CD8-positive, alpha-beta memory T cell (primary cell): ENCODE measurements at places on chromosomes 13 and 19. TPM values are rescaled to one million over a fixed set of nuclear protein-coding genes. Genes with fewer than 3 reads are reported as not detected.

The FGF14 gene
- not detected for total RNA-seq

The ONECUT3 gene
- total RNA-seq: not detected

The CDADC1 gene
- total RNA-seq: 10.8 TPM

The ZNF554 gene
- 2.1 TPM for total RNA-seq

The ZNF577 gene
- 4.8 TPM for total RNA-seq

The ZNF497 gene
- total RNA-seq: 1.7 TPM

The ZSCAN18 gene
- 24.0 TPM for total RNA-seq

The ZNF677 gene
- total RNA-seq: 7.1 TPM

The WTIP gene
- total RNA-seq: 0.83 TPM

The FARP1 gene
- total RNA-seq: 0.26 TPM

The ZSCAN22 gene
- total RNA-seq: 5.7 TPM

The PROZ gene
- total RNA-seq: not detected

The ZNF480 gene
- total RNA-seq: 5.6 TPM

The PRMT1 gene
- total RNA-seq: 537 TPM

The SOX21 gene
- total RNA-seq: not detected

The SAE1 gene
- 172 TPM for total RNA-seq

The CGB3 gene
- total RNA-seq: not detected

The KLK7 gene
- not detected for total RNA-seq

DNA sequence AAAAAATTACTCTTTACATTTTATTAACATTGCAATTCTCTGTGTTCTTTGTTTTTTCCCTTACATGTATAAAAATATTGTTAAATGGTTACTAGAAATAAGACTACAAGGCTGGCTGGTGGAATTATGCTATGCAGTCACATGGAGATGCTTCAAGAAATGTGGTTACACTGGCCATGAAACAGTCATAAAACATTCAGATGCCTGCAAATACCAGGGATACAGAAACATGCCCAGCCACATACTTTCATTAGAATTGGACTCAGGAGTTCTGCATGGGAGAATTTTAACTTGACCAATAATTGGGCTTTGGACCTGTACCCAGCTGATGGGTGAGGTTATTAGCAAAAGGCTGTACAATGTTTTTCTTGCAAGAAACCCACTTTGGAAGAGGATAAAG lies 1407.7 kb upstream of the SLC10A2 start:
- no peaks in the 10 kb centered on the region for H3K27me3 ChIP-seq
- H3K4me1 ChIP-seq: no peaks in the 10 kb centered on the region
- DNase-seq: no peak
- no peaks in the 10 kb centered on the region for H3K36me3 ChIP-seq

DNA sequence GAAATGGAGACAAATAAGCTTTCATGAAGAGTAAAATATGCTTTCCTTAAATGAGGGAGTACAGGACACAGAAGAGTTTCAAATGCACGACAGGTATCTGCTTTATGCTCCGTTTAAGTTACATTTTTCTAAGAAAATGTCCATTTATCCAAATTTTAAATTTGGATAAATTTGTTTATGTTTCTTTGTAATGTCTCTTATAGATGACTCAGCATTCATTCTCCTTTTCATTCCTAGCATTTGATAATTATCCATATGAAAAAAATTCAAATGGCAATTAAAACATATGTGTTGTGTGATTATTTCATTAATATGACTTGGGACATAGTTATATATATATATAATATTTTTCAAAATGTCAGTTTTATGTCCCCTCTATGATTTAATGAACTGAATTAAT lies 1449.3 kb downstream of the SLITRK1 start:
- no peak overlapping the region for H3K27ac ChIP-seq
- H3K4me3 ChIP-seq: no peak overlapping the region
- no peaks in the 10 kb centered on the region for H3K27me3 ChIP-seq
- H3K4me1 ChIP-seq: no peaks in the 10 kb centered on the region
- H3K36me3 ChIP-seq: no peaks in the 10 kb centered on the region
- DNase-seq: no peak

DNA sequence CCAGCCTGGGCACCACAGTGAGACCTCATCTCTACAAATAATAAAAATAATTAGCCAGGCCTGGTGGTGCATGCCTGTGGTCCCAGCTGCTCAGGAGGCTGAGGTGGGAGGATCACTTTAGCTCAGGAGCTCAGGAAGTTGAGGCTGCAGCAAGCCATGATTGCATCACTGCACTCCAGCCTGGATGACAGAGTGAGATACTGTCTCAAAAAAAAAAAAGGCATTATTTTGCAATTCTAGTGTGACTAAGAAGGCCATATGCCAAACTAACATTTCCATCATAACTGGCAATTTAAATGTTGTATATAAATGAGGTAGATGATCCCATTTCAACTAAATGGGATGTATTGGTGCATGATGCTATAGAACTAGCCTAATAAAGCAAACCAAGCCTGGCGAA lies 632.8 kb upstream of the KLF12 start:
- no peaks in the 10 kb centered on the region for H3K27me3 ChIP-seq
- no peak overlapping the region for H3K4me3 ChIP-seq
- no peaks in the 10 kb centered on the region for H3K4me1 ChIP-seq
- H3K36me3 ChIP-seq: no peaks in the 10 kb centered on the region

- H3K27me3 ChIP-seq: no peaks in the 10 kb centered on the region
- H3K27ac ChIP-seq: no peak overlapping the region
- H3K36me3 ChIP-seq: no peaks in the 10 kb centered on the region
- DNase-seq: no peak
These were observed 275.8 kb upstream of the SOX1 start for GRCh38 chr13:111791131-111791530.

DNA sequence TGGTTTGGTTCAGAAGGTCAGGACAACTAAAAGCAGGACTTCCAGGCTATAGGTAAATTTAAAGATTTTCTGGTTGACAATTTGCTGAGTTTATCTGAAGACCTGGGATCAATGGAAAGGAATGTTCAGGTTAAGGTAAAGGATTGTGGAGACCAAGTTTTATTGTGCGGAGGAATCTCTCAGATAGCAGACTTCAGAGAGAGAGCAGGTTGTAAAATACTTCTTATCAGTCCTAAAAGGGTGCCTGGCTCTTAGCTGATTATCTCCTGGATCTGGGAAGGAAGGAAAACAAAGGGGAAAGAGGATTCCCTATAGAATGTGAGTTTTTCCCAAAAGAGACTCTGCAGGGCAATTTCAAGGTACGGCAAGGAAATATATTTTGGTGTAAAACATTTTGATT lies 851.5 kb downstream of the DACH1 start:
- no peaks in the 10 kb centered on the region for H3K27me3 ChIP-seq
- H3K27ac ChIP-seq: no peak overlapping the region
- H3K36me3 ChIP-seq: no peaks in the 10 kb centered on the region
- no peaks in the 10 kb centered on the region for H3K4me1 ChIP-seq

GRCh38 chr13:109794095-109794494 lies 7.7 kb upstream of the IRS2 start:
- no peaks in the 10 kb centered on the region for H3K27me3 ChIP-seq
- H3K27ac ChIP-seq: no peak overlapping the region
- DNase-seq: no peak

DNA sequence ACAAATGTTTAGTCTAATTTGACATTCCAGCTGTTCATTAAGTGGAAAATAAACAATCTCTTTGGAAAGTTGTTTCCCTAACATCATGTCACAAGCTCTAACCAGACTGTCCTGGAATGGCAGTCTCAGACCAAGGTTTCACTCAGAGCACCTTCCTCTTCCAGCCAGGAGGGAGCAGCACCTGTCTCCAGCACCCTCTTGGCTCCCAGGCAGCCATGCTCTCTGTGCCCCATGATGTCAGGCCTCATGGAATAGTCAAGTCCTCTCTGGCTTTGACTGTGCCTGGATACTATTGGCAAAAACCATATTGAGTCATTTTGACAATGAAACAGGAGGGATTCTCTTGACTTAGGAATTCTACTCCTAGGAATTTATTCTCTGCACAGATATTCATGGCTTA lies 171.4 kb downstream of the OXGR1 start:
- H3K27me3 ChIP-seq: no peaks in the 10 kb centered on the region
- H3K4me1 ChIP-seq: no peaks in the 10 kb centered on the region
- H3K36me3 ChIP-seq: no peaks in the 10 kb centered on the region
- DNase-seq: no peak
- no peak overlapping the region for H3K27ac ChIP-seq

GRCh38 chr13:52597676-52598075 lies 44.6 kb upstream of the HNRNPA1L2 start:
- no peak overlapping the region for H3K4me3 ChIP-seq
- H3K4me1 ChIP-seq: no peaks in the 10 kb centered on the region
- peaks cover 18% of the 10 kb centered on the region for H3K27me3 ChIP-seq
- no peaks in the 10 kb centered on the region for H3K36me3 ChIP-seq

DNA sequence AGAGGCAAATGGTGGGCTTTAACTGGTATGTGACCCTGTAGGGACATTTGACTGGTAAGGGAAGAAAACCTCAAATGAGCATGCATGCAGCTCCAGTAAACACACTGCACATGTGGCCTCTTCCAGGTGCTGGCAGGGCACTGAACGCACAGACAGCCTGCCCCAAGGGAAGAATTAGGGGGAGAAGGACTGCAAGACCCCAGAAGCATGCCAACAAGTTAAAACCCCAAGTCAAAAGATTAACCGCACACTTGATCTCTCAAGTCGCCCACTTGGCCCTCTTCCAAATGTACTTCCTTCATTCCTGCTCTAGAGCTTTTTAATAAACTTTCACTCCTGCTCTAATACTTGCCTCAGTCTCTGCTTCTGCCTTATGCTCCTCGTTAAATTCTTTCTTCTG lies 46.9 kb upstream of the SLITRK1 start:
- H3K27me3 ChIP-seq: no peaks in the 10 kb centered on the region
- no peak overlapping the region for H3K4me3 ChIP-seq
- H3K4me1 ChIP-seq: no peaks in the 10 kb centered on the region
- H3K27ac ChIP-seq: no peak overlapping the region

DNA sequence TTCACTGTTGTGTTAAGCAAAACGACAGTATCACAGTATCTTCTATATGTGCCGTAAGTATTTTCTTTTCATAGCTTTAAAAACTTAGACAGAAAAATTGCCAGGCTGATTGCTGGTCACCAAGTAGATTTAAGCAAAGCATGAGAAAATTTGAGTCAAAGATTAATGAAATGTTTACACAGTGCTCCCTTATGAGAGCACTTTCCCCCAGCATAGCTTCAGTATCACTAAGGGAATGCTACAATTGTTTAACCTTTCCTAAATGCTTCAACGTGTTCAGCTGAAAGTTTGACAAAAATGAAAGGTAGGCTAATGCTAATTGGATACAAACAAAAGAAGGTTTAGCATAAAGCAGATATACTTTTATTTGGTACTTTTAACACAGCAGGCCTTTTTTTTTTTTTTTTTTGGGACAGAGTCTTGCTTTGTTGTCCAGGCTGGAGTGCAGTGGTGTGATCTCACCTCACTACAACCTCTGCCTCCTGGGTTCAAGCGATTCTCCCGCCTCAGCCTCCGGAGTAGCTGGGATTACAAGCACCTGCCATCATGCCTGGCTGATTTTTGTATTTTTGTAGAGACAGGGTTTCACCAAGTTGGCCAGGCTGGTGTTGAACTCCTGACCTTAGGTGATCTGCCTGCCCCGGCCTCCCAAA lies 23.4 kb downstream of the PCCA start:
- DNase-seq: no peak
- H3K27ac ChIP-seq: no peak overlapping the region
- no peaks in the 10 kb centered on the region for H3K36me3 ChIP-seq
- H3K4me1 ChIP-seq: no peaks in the 10 kb centered on the region

DNA sequence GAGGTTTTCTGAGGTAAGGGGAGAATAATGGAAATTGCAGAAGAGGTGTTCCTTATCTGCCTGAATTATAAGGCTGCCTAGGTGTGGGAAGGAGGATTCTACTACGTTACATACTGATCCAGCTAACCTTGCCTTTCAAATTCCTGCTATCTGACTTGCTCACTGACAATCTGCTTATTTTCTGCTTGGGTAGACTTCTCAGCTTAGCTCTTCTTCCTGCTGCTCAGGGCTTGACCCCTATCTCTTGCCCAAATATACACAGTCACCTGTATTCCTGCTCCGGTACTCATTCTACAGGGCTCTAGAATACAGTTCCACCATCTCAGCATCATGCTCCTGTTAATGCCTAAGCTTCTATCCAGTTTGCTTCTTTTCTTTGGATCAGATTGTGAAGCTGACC lies 1607.6 kb downstream of the OLFM4 start:
- no peak overlapping the region for H3K27ac ChIP-seq
- H3K4me1 ChIP-seq: no peaks in the 10 kb centered on the region
- no peak overlapping the region for H3K4me3 ChIP-seq
- H3K36me3 ChIP-seq: no peaks in the 10 kb centered on the region
- no peaks in the 10 kb centered on the region for H3K27me3 ChIP-seq
- no peak for DNase-seq

- no peak overlapping the region for H3K4me3 ChIP-seq
- H3K36me3 ChIP-seq: no peaks in the 10 kb centered on the region
- no peaks in the 10 kb centered on the region for H3K4me1 ChIP-seq
- peak; percentile 47 for DNase-seq
These were observed 57.4 kb downstream of the ZNF44 start for GRCh38 chr19:12237143-12237839.

DNA sequence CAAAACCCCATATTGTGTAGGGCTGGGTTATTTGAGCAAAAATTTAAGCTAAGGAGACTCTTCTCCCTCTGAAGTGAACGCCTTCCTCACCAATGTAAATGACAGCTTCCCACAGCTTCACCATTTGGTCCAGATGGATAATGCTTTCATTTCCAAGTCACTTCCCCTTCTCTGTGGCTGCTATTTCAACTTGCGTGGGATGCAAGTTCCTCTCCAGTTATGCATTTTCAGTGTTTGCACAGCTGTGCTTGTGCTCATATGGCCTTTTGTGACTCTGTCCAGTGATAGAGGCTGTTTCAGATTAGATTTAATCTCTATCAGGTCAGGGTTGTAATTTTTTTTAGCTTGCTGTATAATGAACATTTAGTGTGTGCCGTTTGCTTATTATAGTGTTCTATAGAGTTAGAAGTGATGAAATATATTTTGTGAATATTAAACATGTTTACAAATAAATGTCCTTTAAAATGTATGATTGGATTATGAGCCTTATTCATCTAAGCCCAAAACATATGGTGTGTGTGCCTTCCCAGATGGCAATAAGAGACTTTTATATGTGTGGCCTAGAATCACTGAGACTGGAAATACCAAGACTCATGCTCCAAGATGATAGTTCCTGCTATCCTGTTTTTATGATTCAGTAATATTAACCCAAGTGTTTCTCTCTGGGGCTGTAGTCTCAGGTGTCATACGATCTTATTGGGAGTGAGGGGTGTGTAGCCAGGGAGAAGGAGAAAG lies 86.6 kb downstream of the TNFRSF19 start:
- no peaks in the 10 kb centered on the region for H3K27me3 ChIP-seq
- H3K27ac ChIP-seq: no peak overlapping the region
- no peaks in the 10 kb centered on the region for H3K36me3 ChIP-seq
- H3K4me3 ChIP-seq: no peak overlapping the region

- H3K4me1 ChIP-seq: peaks cover 28% of the 10 kb centered on the region
- peaks cover 15% of the 10 kb centered on the region for H3K36me3 ChIP-seq
- DNase-seq: no peak
- H3K27me3 ChIP-seq: no peaks in the 10 kb centered on the region
These were observed 2.7 kb upstream of the RPS16 start for GRCh38 chr19:39438270-39438934.

GRCh38 chr13:76832258-76832988 lies 53.8 kb downstream of the KCTD12 start:
- H3K36me3 ChIP-seq: no peaks in the 10 kb centered on the region
- H3K4me1 ChIP-seq: no peaks in the 10 kb centered on the region
- H3K27ac ChIP-seq: no peak overlapping the region
- H3K4me3 ChIP-seq: no peak overlapping the region
- H3K27me3 ChIP-seq: no peaks in the 10 kb centered on the region

GRCh38 chr19:47619763-47620162 lies 10.8 kb downstream of the BICRA start:
- H3K27ac ChIP-seq: no peak overlapping the region
- H3K4me1 ChIP-seq: no peaks in the 10 kb centered on the region
- DNase-seq: no peak
